ENCODE measurements at places on chromosomes 7 and 10. TPM values are rescaled to one million over a fixed set of nuclear protein-coding genes. Genes with fewer than 3 reads are reported as not detected.

DNA sequence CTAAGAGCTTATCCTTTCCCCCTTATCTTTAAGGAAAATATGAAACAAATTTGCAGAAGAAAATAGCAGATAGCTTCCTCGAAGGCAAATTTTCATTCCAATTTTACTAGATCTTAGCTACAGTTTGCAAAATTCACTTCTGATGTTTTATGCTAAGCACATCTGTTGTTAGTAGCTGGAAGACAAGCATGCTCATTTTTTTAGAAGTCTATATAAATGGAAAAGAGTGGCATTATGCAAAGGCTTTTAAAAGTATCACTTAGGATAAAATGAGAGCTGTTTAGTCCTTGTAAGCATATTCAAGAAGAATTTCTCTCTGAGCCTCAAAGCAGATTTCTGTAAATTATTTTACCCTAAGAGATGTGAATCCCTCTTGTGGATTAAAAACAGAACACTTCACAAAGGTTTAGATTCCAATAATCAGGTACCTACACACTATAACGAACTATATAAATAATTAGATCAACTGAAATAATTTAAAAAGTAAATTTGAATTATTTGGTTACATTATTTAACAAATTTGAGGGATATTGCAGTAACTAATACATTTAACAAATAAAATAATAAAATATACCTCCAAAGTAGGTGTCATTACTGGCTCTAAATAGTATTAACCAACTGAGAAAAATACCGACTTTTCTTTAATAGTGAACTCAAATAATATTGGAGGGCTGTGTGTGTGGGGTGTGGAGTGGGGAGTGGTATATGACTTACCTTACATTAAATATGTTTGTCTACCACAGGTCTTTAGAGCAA lies 307.1 kb downstream of the SEMA3D start:
- no peak for DNase-seq

DNA sequence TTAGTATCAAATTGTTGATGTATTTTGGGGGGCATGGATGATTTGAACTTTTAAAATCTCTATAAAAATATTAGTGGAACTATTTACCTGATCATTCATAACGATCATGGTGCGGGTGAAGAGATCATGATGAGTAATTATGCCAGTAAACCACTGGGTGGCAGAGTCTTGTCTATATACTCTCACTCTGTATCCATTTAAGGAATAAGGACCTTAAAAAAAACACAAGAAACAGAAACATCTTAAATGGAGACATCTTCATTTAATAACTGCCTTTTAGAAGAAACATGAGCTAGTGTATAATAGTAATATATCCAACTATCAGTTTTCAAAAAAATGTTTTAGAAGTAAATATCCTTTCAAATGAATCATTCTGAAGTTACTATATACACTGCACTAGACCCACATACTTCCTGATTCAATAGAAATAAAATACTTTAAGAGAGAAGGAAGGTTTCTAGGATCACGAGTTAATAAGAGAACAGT lies 84.0 kb downstream of the NRBF2 start:
- DNase-seq: no peak

GRCh38 chr10:67780759-67781538 lies 57.0 kb downstream of the DNAJC12 start:
- no peak for DNase-seq

GRCh38 chr10:13247246-13247645 lies 13.1 kb upstream of the UCMA start:
- DNase-seq: no peak

- no peak for DNase-seq
Measured at GRCh38 chr10:51196508-51197175, 122.4 kb downstream of the PRKG1 start.

DNA sequence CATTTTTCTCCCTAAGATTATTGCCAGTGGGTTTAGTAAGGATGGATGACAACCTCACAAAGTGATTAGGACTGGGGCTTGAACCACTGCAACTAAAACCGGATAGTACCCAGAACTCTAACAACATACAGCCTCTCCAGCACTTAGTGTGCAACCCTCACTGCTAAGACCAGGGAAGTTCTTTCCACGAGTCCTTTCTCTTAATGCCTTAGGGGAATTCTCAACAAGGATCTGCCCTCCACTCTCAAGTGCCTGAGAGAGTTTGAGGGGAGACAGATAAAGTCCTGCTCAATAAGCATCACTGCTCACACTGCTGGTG lies 104.6 kb downstream of the NRP1 start:
- DNase-seq: no peak

- DNase-seq: no peak
Measured at GRCh38 chr7:151460474-151460855, 20.5 kb upstream of the CRYGN start.

GRCh38 chr10:104323760-104324201 lies 14.5 kb downstream of the ITPRIP start:
- DNase-seq: no peak

GRCh38 chr10:60032723-60033122 lies 126.4 kb upstream of the CCDC6 start:
- DNase-seq: no peak

The MAP3K8 gene
- total RNA-seq: 29.0 TPM
